ENCODE measurements at places on chromosomes 6 and 20.
A peak's percentile ranks its signal among the peaks of the same experiment; 100 is the strongest.

DNA sequence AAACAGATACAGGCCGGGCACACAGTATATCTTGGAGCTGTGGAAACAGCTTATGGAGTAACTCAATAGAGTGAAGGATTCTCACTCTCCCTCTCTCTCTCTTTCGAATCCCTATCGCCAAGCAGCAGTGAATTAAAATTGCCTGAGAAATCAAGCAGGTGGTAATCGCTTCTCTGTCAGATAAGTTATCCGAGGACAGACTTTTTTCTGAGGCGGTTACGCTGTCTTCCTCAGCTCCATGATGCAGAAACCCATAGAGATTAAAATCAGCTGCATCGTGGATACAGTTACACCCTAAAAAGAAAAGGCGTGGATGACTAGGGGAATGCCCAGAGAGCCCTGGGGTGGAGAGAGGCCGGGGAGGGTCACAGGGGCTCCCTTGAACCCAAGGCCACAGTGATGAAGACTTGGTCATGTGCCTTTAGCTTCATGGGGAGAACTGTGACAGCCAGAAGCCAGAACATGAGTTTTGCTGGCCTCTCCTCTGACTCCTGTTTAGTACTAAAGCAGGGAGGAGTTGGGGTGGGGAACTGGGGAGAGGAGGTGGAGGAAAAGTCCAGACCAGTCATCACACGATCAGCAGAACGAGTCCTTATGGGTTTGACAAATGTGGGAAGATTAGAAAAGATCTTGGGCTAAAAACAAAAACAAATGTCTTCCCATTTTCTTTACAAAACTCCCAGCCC, 138.8 kb upstream of the JARID2 start:
- no peak for DNase-seq

DNA sequence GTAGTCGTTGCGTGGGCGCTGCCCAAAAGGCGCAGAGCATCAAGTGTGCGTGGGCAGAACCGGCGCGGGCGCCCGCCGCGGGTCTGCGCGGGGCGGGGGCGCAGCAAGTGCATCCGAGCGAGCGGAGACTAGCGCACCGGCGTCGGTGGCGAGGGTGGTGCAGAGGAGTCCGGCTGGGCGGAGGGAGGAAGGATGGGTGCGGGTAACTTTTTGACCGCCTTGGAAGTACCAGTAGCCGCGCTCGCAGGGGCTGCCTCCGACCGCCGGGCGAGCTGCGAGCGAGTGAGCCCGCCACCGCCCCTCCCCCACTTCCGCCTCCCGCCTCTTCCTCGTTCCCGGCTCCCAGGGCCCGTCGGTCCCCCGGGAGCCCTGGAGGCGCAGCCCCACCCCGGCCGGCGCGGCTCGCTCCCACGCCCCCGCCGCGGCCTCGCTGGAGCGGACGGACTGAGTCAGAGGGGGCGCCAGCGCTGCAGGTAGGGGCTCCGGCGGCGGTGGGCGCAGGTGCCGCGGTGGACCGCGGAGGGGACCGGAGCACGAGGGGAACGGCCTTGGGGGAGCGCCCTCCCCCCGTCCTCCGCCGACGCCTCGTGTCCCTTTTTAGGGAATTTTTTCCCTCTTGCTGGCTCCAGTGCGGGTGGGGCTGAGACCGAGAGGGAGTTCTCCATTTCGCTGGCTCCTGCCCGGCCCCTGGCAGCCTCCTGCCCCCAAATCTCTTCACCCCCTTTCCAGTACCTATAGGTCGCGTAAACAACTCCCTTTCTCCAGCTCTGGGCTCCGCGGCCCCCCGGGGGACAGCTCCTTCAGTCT, 1.6 kb upstream of the DBNDD2 start:
- DNase-seq = peak; percentile 81

GRCh38 chr6:41455818-41456217, 90.4 kb upstream of the FOXP4 start:
- no peak for DNase-seq

DNA sequence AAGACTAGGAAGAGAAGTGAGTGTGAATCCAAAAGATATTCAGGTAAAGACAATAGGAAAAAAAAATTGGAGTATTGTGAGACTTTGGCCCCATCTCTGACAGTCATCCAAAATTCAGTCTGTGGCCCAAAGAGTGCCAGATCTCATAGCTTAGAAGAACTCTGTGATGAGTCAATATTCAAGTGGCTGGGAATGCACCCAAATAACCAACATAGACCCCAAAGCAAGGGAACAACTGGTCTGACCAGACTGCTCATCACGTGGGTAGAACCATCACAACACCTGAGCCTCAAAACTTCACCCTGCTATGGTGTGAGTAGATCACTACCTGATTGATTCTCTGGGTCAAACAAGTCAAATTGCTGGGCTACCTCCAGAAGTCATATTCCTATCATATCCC, 51.1 kb upstream of the TRDN start:
- no peak for DNase-seq

DNA sequence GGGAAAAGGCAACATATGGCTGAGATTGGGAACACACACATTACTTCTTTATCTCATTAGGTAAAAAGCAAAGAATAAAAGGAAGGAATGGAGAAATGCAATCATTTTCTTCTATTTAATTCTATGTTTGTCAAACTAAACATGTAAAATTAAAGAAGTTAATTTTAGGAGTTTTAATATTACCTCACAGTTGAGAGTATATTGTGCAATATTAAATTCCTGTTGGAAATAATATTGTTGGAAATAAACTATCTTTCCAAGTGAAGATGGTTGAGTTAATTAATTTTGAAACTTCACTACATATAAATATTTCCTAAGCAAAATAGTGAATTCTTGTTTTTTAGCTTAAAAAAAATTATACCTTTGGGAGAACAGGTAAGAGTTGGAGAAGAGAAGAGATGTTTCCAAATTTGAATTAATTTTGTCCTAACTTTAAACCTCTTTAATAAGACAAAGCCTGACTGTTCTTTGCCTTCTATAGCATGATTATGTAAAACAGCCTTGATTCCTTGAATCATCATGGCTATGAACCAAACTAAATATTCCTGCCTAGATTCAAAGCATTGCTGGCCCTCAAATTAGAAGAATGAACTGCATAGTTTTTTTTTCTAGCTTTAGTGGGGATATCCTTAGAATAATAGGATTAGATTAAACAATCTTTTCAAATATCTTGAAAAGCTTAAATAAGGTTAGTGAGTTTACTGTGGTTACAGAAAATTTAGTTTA, 1349.1 kb upstream of the ADGRB3 start:
- no peak for DNase-seq

GRCh38 chr6:22141241-22141745, 155.5 kb downstream of the PRL start:
- DNase-seq = no peak

GRCh38 chr6:163533443-163533842, 118.9 kb downstream of the QKI start:
- DNase-seq = no peak

All from DND-41 (cell line).